ENCODE measurements at places on chromosomes 3 and 15.

GRCh38 chr3:189108735-189109134 lies 63.0 kb upstream of the TPRG1 start:
- DNase-seq, result no peak

- no peak for DNase-seq
These were observed 560.6 kb downstream of the PDCD6IP start for GRCh38 chr3:34359064-34359463.

DNA sequence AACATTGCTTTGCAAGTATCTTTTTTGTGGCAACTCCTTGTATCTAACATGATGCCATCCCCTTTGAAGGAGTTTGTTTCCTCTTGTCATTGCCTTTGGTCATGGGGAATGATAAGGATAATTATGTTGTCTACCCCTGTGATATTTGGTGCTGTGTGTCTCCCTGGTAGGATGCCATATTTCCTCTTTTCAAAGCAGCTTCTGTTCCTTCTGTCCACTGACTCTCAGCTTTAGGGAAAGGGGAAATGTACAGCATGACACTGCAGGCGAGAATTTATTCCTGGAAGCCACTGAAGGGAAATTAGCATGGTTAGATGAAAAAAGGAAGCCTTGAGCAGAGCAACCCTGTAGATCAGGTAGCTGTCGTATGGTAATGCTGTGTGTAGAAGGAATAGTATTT lies 576.7 kb downstream of the CADM2 start:
- no peak for DNase-seq

DNA sequence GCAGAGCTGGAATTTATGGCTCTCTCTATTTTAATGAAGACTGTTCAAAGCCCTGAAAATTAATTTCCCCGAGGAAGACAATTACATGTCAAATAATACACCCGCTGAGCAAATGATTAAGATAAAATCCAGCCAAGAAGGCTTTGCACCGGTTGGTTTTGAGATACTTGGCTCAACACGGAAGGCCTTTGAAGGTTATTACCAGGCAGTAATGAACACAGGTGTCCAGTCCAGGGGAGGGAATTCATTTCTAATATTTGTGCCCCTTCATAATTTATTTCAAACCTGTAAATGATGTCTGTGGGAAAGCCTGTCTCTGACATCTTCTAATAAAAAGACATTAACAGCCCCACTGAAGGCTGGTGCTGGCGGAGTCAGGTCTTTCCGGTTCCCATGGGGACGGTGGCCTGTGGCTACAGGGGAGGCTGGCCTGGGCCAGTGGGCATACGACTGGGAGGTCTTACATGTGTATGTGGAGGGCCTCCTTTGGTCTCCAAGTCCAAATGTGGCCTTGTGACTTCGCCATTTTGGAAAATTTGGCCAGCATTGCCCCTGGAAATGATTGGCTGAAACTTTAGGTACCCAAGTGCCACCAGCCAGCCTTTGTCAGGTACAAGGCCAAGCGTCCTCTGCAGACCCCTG lies 49.9 kb upstream of the IQSEC1 start:
- DNase-seq, result no peak

DNA sequence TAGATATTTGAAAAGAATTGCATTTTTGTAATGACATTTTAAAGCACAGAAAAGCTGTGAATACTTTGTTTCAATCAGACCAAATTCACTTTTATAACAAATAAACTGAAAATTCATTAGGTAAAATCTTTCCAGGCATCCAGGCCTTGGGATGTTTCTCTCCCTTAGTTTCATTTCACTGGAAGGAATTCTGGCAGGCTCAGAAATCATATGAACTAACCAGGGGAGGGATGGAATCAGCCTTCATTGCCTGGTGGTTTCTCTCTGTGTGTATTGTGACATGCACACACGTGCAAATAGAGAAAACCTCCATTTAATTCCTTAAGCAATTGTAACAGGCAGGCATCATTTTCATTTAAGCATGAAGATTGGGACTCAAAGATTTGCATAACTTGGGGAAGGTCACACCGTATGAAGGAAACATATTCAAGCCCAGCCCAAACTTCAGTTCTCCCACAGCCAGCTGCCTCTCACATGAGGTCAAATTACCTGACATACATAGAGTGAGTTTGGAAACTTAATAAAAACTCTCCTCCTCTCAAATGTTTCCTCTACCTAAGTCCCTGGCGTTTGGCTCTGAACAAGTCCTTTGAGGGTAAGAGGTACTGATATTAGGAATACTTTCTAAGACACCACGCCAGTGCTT lies 376.1 kb upstream of the MCTP2 start:
- no peak for DNase-seq

DNA sequence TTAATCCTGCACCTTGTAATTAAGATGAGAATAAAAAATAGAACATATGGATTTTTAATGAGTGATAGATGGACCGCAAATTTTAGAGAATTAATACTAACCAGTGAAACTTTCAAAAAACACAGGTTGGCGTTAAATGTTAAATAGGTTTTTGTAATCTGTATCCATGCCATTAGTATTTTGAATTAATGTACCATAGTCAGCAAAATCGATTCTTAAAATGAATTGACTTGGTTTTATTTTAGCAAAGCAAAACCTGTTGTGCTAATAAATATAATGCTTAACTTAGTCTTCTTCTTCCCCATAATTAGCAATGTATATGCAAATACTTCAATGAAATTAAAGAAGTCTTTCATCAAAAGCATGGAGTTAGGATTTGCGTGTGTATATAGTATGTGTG lies 63.1 kb downstream of the EPHA6 start:
- DNase-seq, result no peak

- DNase-seq, result no peak
These were observed 84.5 kb downstream of the COL6A6 start for GRCh38 chr3:130601442-130601971.

DNA sequence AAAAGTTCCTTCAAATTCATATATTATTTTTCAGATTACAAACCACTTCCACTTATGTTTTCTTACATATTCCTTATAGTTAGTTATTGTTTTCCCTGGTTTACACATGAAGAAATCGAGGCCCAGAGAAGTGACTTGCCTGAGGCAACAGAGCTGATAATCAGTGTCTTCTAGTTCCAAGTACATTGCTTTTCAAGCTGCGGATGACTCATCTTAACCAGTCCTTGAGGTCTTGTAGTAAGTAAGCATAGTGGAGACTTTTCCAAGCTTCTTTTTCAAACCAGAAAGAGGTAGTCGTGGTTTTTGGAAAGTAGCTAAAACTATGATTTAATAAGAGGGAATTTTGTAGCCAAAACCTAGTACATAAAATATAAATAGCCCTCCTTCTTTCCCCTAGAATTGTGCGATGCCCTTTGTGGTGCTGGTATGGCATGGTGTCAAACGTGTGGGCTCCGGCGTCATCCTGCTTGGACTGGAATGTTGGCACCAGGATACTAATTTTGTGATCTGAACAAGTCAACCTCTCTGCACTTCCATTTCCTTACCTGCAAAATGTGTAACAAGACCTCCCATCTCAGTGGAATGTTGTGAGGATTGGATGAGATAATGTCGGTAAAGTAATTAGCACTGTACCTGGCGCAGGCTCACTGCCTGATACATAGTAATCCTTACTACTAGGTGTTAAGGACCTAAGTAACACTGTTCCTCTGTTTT lies 19.0 kb upstream of the DLG1 start:
- DNase-seq, result no peak

- DNase-seq, result no peak
These were observed 63.5 kb upstream of the SLITRK3 start for GRCh38 chr3:165259541-165260193.

GRCh38 chr3:19811689-19812088 lies 122.3 kb downstream of the EFHB start:
- DNase-seq, result no peak

DNA sequence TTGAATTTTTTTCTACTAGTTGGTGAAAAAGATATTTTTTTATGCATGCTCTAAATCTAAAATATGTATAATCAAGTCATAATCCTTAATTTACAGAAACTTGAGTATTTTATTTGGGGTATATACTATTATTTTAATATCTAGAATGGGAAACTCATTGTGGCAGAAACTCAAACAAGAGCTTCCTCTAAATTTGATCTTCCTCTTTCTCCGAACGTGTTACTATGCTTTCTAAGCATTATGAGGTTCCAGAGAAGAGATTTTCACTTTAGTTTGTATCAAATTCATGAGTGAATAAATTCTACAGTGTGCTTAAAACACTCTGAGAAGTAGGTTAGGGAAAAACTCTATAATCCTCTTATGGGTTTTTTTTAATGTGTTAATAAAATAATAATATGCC lies 173.1 kb downstream of the POTEB3 start:
- DNase-seq, result no peak

DNA sequence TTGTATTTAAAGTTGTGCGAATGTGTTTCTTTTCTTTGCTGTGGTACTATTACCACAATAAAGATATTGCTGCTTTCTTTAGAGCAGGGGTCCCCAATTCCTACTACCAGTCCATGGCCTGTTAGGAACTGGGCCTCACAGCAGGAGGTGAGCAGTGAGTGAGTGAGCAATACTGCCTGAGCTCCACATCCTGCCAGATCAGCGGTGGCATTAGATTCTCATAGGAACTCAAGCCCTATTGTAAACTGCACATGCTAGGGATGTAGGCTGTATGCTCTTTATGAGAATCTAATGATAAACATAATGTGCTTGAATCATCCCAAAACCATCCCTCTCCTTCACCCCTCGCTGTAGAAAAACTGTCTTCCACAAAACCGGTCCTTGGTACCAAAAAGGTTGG lies 41.6 kb downstream of the DMXL2 start:
- no peak for DNase-seq

DNA sequence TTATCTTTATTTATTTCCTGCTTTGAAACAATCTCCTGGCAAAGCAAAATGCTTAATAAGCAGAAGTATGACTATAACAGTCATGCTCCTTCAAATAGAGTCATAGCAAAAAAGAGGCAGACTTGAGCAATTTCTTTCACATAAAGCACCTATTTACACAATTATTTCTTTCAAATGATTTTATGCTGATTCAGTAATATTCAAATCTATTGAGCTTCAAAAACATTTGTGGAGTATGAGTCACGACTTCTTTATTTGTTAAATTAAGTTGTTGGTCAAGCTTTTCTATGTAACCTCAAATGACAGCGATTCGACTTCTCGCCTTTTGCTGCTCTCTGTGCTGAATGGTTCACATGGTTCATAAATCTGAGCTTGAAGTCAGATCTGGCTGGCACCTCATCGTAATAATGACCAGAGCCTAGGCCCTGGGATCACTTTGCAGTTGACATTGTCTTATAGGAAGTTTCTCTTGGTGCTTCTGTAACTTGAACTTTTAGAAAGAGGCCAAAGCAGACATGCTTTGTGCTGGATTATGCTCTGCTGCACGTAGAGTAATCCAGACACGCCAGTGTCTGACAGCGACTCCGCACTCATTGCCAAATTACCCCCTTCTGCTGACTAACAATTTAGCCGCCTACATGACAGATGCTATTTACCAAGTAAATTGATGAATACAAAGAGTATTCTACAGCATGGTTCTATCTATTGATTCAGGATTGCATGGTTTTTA lies 139.0 kb downstream of the MCTP2 start:
- DNase-seq, result peak; percentile 69

- no peak for DNase-seq
These were observed 381.4 kb upstream of the TGFBR2 start for GRCh38 chr3:30225021-30225420.

DNA sequence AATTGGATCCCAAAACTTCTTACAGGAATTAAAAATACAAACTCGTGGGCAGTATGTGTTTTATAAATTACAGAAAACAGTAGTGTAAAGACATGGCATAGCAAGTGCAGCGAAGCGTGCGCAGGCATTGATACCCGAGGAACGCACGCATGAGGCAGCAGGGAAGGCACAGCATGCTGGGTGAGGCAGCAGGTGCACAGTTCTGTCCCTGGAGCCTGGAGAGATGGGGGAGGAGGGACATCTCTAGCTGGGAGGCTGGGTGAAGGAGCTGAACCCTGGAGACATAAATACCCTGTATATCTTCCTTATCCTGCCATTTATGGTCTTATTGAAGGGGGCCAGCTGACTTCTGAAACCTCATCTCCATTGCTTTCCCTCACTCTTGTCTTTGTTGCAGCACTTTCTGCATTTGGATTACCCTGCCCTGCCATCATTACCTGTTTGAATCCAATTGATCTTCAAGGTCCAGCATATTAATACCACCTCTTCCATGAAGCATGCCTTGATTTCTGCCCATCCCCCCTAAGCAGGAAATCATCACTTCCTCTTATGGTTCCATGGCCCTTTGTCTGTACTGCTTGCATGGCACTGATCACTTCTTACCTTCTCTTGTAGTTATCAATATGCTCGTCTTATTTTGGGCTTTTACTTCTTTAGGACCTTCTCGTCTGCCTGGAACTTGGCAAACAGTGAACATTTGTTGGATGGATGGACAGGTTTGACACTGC lies 20.5 kb downstream of the LPP start:
- DNase-seq, result no peak

DNA sequence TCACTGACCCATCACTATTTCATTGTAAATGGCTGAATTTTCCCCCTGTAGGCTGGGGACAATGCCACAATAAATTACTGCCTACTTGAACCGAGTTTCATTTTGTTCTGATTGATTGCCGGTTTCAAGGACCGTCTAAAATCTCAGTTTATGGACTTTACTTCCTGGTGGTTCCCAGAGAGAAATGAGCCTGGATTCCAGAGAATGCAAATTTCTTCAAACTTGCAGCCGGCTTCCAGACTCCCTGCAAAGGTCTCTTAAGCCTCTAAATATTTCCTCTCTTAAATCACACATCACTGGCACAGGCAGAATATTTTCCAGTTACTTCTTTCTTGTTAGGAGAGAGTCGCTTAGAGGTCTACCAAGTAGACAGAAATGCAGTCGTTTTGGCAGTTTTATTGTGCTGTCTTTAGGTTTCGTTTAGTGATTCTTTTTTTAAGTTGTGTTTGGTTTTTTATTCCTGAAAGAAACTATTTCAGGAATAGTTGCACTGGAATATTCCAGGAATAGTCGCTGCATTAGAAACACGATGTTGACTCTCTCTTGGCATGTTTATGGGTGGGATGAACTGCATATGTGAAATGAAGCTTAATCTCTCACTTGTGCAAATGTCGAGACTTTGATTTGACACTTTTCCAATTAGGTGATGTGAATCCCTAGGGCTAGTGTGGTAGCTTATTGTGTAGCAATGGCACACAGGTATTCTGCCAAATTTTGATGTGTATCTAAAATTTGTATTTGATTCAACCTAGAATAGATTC lies 284.1 kb upstream of the NR2E3 start:
- no peak for DNase-seq

GRCh38 chr3:10187290-10187876 lies 22.7 kb downstream of the IRAK2 start:
- DNase-seq, result no peak

DNA sequence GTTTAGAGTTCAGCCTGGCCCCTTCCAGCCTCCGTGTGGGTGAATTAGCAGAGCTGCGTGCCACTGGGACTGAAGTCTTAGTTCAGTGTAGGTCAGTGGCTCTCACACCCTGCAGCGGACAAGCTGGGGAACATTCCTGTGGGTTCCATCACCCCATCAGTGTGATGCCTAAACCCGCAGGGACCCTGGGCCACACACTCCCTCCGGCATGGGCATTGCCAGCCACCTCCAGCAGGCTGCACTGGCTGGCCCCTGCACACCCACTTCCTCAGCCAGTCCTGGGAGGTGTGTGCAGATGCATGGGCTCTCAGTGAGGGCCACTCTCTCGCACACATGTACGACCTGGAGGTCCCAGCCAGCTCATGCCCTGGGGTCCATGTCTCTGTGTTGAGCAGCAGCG lies 32.1 kb upstream of the TOPBP1 start:
- DNase-seq, result no peak

GRCh38 chr15:29568840-29569532 lies 253.3 kb downstream of the TJP1 start:
- DNase-seq, result peak; percentile 72
